NCI-H1417 treated with DMSO at 0.1 percent for 48 hours (cell line): ENCODE measurements at places on chromosomes 13 and 19.

DNA sequence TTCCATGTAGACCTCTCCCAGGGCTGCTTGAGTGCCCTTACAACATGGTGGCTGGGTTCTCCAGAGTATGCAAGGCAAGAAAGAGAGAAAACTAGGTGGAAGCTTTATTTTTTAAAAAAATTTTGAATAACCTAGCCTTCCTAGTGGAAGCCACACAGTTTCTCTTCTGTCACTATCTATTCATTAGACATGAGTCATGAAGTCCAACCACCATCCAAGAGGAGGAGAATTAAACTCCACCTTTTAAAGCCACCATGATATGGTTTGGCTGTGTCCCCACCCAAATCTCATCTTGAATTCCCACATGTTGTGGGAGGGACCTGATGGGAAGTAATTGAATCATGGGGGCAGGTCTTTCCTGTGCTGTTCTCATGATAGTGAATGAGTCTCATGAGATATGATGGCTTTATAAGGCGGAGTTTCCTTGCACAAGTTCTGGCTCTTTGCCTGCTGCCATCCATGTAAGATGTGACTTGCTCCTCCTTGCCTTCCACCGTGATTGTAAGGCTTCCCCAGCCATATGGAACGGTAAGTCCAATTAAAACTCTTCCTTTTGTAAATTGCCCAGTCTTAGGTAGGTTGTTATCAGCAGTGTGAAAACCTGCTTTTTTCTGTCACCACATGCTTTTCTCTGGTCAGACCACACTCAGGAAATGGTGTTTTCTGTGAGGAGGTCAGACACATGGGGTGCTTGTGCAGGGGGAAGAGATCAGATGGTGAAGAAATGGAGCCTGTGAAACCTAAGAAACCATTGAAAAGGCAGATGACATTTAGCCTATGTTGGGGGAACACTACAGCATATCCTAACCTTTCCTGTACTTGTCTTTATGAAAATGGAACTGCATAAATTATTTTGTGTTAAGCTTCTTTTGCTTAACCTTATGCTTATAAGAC lies 57.7 kb downstream of the ANKRD10 start:
- no peak for DNase-seq

- DNase-seq = no peak
Measured at GRCh38 chr19:42143341-42144234, 11.3 kb upstream of the POU2F2 start.

GRCh38 chr13:48401480-48401879 lies 11.4 kb downstream of the LPAR6 start:
- no peak for DNase-seq

GRCh38 chr13:65631078-65631477 lies 1599.1 kb downstream of the PCDH9 start:
- DNase-seq = no peak

- DNase-seq = no peak
Measured at GRCh38 chr19:12838886-12839756, 806 bp downstream of the MAST1 start.

DNA sequence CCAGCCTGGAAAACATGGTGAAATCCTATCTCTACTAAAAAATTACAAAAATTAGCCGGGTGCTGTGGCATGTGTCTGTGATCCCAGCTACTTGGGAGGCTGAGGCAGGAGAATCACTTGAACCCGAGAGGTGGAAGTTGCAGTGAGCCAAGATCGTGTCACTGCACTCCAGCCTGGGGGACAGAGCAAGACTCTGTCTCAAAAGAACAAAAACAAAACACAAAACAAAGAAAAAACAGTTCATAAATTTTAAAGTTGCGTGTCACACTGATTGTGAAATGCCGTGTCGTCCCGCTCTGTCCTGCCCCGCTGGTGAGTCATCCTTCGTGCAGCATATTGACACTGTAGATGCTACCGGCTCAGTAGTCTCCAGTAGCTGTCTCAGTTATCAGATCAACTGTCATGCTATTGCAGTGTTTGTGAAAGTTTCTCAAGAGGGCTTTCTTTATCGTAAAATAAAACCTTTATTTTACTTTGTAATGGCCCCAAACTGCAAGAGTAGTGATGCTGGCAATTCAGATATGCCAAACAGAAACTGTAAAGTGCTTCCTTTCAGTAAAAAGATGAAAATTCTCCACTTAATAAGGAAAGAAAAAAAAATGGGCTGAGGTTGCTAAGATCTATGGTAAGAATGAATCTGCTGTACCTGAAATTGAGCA lies 36.4 kb upstream of the IGFL1 start:
- no peak for DNase-seq

GRCh38 chr13:113063091-113063491 lies 42.5 kb upstream of the F7 start:
- no peak for DNase-seq

DNA sequence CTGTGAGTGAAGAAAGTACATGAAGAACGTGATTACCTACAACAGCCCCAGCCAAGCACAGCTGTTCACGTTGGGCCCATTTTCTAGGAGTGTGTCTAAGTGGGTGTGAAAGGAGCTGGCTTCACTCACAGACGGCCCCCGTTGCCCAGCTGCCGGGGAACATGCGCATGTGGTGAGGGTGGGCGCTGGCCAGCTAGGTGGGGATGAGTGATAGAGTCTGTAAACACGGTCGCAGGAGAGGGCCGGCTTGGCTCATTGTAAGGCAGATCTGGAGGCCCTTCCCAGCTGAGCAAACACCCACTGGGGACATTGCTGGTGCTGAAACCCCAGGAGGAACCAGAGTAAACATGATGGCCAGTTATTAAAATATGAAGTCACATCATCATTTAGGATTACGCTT lies 160.5 kb downstream of the TEX29 start:
- peak; percentile 98 for DNase-seq
